ENCODE measurements at places on chromosomes 2 and 18.

GRCh38 chr2:75194184-75194868 is 5.0 kb downstream of the TACR1 start:
- no peak for DNase-seq

DNA sequence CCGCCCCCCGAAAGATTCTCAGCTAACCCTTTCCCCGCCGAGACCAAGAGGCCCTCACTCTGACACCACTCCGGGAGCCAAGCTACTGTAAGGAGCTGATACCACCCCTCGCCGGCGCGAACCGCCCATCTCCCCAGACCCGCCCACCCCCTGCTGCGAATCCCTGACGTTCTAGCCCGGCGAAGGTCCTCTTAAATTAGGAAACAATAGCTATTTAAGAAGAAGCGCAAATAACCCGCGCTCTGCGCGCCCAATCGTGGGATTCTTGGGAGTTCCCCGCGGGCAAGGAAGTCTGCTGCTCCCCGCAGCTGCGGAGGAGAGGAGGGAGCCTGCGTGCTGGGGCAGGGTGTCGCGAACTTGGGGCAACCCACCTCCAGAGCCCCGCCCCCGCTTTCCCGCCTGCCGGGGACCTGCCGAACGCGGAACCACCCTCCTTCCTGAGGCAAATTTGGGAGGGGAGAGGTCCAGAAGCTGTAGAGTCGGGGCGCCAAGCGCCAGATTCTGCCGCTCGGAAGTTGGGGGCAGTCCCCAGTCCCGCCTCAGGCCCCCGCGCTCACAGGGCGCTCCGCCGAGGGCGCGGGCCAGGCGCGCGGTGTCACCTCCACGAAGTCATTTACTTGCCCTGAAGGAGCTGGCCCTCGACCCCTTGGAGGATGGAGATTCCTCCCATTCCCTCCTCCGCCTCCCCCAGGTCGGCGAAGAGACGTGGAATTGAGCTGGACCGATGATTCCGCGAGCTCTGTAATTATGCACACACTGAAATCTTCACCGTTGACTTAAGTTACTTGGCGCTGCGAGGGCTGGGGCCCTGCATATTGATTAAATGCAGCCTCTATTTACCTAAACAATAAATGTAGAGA is 8.4 kb upstream of the SP9 start:
- DNase-seq: no peak

DNA sequence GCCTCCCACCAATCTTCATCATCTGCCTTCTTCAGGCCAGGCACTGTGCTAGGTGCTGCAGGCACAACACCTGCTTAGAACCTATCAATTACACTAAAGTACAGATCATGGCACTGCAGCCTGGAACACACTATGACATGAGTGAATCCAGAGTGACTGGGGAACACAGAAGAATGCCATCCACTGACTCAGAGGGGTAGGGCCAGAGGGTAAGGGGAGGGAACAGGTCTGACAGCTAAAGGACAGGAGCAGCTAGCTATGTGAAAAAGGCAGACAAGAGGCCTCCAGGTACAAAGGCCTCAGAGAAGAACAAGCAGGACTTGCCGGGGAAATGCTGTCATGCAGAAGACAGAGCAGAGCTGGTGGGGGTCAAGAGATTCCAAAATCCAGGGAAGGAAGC is 53.3 kb upstream of the ACAA2 start:
- DNase-seq: no peak

DNA sequence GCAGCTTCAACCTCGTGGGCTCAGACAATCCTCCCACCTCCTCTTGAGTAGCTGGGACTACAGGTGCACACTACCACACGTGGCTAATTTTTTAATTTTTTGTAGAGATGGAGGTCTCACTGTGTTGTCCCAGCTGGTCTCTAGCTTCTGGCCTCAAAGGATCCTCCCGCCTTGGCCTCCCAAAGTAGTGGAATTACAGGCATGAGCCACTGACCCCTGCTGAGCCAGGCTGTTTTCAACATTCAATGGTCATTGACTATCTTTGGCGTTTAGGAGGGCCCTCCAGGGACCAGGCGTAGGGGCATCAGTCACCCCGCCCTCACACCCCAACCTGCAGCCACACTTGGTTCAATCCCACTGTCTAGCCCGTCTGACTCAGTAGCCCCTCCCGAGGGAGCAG is 5.2 kb downstream of the MZT2B start:
- no peak for DNase-seq

- no peak for DNase-seq
These were observed 447.9 kb upstream of the DSEL start for GRCh38 chr18:67964462-67964861.

GRCh38 chr18:41674506-41674905 is 280.5 kb upstream of the PIK3C3 start:
- no peak for DNase-seq

DNA sequence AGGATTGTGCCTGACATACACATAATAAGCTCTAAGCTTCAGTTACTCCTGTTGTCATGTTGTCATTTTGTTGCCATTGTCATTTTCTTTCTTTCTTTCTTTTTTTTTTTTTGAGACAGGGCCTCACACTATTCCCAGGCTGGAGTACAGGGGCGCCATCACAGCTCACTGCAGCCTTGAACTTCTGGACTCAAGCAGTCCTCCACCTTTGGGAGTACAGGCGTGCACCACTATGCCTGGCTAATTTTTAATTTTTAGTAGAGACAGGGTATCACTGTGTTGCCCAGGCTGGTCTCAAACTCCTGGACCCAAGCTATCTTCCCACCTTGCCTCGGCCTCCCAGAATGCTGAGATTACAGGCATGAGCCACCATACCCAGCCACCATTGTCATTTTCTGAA is 30.9 kb upstream of the SCLY start:
- no peak for DNase-seq

DNA sequence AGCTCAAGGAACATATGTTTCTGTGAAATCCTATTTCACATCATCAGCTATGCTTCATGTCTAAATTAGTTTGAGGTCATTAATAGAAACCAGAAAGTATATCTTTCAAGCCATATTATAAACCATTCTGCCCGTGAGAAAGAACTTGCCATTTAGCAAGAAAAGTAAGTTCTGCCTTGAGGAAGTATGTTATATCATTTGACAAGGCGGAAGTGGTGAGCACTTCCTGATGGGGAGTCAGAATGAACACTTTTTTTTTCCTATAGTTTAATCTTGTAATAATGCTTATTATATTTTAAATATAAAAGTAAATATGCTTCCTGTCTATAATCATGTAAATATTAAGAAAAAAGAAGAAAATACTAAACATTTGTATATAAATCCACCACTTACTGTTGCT is 39.3 kb upstream of the NRXN1 start:
- DNase-seq: no peak

DNA sequence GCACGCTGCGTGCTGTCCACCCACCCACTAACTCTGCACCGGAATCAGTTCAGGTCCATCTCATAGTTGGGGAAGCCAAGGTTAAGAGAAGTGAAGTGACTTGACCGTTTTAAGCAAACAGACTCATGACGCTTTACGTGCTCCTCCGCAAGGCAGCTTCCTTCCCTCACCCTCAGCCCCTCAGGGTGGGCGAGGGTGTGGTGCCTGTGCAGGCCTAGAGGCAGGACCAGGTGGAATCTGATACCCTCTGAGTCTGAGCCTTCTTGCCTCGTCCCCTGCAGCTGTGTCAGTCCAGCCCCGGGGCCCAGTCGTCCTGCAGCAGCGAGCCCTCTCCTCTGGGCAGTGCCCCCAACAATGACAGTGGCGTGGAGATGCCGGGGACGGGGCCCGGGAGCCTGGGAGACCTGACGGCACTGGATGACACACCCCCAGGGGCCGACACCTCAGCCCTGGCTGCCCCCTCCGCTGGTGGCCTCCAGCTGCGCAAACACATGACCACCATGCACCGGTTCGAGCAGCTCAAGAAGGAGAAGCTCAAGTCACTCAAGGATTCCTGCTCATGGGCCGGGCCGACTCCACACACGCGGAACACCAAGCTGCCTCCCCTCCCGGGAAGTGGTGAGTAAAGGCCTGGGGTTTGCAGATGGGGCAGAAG is 250.5 kb downstream of the GLI2 start:
- no peak for DNase-seq

DNA sequence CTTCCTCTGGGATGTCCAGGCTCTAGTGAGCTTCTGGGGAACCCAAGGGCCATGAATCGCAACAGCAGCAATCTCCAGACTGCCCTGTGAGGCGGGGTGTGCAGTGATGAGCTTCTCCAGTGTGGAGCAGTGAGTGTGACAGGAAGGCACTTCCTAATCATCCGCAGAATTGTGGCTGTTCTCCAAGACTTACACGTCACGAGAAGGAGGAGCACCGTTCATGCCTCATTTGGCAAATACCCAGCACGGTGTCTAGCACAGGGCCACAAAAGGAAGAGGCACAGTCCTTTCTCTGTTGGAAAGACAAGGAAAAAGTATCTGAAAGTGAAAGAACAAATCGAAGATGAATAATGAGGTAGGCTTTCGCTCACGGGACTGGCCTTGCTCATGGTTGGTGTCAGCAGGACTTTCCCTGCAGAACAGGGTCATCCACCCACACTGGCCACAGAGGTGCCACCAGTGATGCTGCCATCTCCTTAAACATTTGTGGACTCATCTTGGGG is 125.1 kb upstream of the HAAO start:
- no peak for DNase-seq

- no peak for DNase-seq
These were observed 262.4 kb upstream of the CHST9 start for GRCh38 chr18:27447451-27447881.

DNA sequence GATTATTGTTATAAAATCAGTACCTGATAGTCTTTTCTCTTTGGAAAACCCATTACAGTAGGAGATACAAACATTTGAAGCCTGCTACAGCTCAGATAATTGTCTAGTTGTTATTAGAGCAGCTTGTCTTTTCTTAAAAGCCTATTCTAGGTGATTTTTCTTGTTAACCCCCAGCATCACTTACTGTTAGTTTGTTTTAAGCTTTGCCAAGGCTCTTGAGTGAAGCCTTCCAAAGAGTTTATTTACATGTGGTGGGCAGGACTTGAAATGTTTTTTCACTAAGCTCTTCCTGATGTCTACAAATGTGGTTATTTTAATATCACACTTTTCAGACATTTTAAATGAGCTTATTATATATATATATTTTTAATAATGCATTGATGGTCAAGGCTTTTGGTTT is 791.3 kb downstream of the PLCL1 start:
- DNase-seq: no peak

DNA sequence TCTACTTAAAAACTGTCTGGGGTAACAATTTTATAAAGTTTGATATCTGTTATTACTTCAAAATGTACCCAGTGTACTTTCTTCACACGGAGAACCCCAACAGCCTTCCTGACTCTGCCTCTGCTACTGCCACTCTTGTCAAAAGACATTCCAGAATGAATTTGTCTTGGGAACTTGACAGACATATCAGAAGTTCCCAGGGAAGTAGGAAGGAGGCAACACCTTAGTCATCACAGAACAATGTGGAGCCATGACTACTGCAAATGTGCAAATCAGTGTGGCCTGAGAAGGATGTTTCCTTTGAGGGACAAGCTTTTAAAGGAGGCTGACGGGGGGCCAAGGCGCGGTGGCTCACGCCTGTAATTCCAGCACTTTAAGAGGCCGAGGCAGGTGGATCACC is 133.8 kb upstream of the RNF152 start:
- no peak for DNase-seq

DNA sequence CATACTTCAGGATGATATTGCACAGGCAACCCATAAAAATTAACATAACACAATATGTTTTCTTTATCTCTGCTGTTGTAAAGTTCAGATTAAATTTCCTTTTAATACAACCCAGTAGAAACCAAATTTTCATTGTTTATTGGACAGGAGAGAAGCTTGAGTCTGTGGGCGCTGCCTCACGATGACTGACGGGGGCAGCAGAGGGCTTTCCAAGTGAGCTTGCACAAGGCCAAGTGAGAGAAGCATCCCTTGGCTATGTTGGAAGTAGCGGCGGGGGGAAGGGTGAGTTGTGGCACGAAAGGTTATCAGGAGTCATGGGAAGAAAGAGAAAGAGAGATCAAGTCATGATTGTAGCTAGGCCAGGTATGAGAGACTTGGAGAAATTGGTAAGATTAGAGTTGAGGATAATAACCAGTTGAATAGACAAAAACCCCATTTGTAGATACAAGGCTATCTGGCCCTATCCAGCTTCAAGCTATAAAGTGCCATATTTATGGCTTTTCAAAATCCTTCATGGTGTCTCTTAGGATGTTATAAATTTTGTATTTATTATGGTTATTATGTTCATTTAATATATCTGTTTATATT is 413.7 kb upstream of the FAM98A start:
- peak; percentile 13 for DNase-seq

DNA sequence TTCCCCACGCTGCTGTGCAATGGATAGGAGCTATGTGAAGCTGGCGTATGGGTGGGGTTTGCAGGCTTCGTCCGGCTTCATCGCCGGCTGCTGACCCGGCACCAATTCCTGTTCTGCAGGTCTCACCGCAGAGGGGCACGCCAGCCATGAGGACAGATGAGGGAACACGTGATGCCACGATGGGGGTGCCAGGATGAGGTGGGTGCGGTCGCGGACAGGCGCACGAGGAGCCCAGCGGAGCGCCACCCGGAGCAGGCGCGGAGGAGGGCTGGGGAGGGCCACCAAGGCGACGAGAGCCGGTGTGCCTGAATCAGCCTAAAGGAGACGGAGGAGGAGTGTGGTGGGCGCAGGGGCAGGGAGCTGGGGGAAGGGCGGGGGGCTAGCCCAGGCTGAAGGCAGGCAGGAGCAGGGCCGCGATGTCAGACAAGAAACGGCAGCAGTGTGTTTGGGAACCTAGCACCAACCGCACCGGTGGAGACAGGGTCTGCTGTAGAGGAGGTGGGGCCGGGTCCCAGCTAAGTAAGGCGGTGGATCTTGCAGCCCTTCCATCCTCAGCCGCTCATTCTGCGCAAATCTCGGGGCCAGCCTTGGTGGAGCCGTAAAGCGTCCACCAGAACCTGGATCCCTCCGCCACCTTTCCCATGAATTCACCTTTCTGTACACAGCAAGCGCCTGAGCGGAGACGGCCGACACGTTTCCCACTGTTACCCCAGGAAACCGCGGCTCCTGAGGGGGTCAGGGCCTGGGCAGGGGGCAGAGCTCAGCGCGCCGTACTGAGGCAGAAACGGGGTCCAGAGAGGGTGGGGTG is 17.0 kb upstream of the CD8A start:
- no peak for DNase-seq

GRCh38 chr2:168632709-168633121 is 169.7 kb upstream of the NOSTRIN start:
- no peak for DNase-seq
